ENCODE measurements at places on chromosomes 6 and 20.

GRCh38 chr6:50128420-50129005 lies 78.8 kb upstream of the DEFB112 start:
- no peak for DNase-seq

DNA sequence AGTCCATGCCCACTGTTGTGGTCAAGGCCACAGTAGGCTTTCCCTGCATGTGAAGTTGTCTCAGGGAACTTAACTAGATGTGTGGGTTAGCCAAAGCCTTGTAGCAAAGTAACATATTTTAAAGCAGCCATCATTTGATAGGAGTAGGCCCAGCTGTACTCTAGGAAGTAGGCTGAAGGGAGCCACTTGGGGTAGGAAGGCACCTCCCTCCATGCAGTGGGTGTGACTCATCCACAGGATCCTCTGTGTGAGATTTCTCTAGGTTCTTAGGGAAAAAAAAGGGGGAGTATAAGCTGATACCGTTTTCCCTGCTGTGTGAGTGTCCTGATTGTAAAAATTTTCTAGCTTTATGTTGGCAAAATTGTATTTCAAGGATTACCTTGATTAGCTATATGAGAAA lies 44.7 kb downstream of the VAPB start:
- DNase-seq = no peak

GRCh38 chr6:166555086-166555485 lies 31.4 kb downstream of the RAMACL start:
- no peak for DNase-seq

- no peak for DNase-seq
Observed at GRCh38 chr20:48006036-48006833, 221.0 kb upstream of the SULF2 start.

DNA sequence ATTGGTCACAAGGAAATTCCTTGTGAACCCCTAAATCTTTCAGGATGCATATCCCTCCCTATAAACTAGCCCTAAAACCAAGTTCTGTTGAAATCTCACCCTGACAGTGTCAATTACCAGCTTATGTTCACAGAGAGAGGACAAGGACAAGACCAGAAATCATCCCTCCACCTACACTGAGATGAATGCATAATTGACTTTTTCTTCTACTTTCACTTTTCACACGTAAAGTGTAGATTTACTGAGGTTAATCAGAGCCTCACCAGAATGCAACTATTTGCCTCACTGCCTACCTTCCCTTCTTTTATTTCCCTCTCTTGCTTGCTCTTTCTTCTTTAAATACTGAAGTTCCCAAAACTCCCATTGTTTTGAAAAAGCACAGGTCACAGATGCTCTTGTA lies 15.3 kb upstream of the NKAIN2 start:
- DNase-seq = no peak

- DNase-seq = no peak
Observed at GRCh38 chr6:6407071-6407741, 86.7 kb upstream of the F13A1 start.

- DNase-seq = no peak
Observed at GRCh38 chr6:9754515-9754914, 660.4 kb downstream of the TFAP2A start.

DNA sequence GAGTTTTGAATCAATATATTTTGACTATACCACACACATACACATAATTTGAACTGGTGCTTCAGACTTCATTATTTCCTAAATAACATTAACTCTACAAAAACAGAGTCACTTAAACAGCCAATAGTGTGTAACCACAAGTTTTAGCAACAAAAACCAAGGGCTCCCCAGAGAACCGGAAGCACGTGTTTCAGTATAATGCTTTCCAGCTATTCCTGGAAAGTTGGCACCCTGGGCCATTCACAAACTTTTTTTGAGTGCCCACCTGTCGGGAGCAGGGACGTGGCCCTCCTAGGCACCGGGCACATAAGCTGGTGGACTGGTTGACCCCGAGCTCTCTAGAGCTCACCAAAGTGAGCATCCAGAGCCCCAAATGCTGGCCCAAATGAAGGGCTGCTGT lies 1.9 kb upstream of the SLC35D3 start:
- DNase-seq = no peak

- no peak for DNase-seq
Observed at GRCh38 chr6:33683576-33684427, 27.7 kb downstream of the UQCC2 start.

- DNase-seq = no peak
Observed at GRCh38 chr6:140812636-140813035, 1320.1 kb upstream of the GJE1 start.

DNA sequence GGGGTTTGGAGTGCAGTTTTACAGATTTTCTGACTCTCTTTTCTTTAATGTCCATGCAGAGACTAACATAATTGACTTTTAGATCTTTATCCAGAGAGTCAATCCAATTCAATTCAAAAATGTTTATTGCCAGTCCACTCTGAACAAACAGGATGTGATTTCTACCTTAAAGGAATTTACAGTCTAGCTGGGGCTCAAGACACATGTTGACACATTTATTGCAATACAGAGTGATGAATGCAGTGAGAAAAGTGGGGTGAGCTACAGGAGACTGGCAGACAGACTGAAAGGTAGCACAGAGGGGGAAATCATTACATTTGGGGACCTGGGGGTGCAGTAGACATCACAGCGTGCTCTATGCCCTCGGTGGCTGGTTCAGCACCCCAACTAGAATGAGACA lies 193.9 kb downstream of the SLC24A3 start:
- no peak for DNase-seq

DNA sequence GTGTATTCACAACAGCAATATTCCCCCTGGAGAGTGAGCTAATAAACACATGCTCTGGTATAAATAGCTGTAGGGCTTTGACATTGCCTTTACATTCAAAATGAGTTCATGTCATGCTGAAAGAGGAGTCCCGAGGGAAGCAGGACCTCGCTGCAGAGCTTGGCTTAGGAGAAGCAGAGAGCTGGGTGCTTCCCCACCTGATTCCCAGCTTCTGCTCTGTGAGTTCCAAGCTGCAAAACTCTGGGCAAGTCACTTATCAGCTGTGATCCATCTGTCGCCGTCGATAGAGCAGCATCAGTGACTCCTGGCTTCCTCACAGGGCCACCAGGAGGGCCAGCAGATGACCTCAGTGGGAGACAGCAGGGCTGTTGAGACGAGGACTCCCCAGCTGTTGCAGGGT lies 241.8 kb downstream of the ANKRD60 start:
- no peak for DNase-seq

GRCh38 chr6:465531-466348 lies 74.2 kb downstream of the IRF4 start:
- DNase-seq = no peak

All from esophagus squamous epithelium (tissue), 5 donors.